ENCODE measurements at places on chromosomes 1 and 21. TPM values are rescaled to one million over a fixed set of nuclear protein-coding genes. Genes with fewer than 3 reads are reported as not detected.

LGR6 gene
- 2.9 TPM for total RNA-seq

DISP3 gene
- 0.12 TPM for total RNA-seq

FCRLB gene
- 0.17 TPM for total RNA-seq

DNA sequence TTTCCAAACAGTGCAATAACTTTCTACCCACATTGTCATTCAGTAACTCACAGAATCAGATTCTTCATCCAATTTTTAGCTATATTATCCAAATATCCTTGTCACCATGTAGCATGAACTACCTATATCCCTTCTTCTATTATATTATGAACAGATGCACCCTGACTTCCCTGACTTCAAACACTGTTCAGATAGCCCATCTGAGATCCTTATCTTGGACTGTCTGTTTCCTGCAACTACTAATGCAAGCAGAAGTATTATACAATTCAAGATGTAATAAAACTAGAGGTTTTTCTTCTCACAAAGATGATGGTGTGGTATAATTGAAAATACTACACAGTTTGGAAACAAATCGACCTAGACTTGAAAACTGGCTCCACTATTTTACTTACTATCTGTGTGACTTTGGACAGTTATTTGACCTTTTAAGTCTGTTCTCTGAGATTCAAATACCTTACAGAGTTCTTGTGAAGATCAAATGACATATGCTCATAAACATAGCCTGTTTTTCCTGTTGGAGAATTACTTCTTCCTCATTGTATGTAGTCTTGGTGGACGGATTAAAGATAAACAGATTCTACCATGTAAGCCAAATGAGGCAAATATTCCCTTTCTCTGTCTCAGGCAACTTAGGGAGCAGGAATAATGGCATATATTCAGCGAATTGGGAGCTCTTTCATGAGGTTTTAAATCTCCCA is 407.9 kb upstream of the ZRANB2 start:
- DNase-seq, result no peak

DNA sequence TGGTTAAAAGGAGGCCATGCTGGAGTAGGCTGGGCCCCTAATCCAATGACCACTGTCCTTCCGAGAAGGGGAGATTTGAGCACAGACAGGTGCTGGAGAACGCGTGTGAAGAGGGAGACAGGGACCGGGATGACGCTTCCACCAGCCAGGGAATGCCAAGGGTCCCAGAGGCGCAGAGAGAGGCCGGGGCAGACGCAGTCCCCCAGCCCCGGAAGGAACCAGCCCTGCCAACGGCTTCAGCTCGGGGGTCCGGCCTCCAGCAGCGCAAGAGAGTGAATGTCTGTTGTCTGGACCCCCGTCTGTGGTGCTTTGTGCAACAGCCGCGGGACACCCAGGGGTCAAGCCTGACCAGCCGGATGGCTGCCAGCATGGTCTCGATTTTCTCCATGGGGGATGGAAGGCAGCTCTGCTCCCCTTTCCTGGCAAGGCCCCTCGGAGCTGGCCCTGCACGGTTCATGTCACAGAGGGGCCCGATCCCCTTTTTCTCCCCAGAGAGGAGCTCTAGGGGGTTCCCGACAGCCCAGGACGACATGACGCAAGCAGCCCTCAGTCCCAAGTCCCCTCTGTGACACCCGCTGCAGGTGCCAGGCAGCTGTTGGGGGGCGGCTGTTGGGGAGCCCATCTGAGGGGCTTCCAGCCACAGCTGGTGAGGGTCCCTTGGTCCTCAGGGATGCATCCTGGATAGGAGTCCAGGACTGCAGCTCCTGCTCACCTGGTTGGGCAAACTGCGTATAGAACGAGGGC is 73.5 kb downstream of the SIK1 start:
- DNase-seq, result no peak

DNA sequence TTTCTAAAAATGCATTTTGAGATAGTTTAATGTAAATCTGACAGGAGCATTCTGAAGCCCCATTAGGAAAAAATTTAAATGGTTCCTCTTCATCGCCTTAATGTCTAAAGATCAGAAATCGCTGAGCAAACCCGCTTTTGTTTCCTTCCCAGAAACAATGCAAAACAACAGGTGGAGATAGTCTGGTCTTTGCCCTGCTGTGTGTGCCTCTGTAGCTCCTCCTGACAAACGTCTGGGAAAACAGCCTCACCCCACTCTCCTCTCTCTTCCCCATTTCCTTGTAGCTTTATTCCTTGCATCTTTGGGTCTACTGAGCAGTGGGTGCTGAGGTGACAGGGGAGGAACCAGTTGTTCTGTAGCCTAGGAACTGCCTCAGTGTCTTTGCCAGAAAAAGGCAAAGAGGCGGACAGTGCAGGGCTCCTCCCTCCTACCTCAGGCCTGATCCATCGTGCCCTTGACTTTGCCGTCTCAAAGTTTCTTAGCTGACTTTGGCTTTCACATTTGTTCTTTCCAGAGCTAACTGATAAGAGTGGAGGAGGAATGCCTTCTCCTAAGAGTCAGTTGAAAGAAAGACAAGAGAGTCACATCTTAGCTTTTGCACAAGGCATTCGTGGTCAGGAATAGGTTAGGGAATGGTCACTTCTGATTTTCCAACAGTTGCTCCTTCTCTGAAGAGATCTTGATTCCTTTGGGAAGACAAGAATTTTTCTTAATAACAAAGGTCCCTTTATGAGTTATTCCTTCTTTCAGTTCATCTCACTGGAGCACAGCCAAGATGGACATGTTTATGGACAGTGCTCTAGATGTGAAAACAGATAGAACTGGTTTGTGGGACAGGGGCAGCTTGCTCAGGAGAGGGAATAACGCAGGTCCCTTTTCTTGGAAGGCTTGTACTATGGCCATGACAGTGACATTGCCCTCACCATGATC is 24.9 kb downstream of the SYT11 start:
- no peak for DNase-seq

GRCh38 chr1:102897557-102897956 is 210.8 kb downstream of the COL11A1 start:
- no peak for DNase-seq

DNA sequence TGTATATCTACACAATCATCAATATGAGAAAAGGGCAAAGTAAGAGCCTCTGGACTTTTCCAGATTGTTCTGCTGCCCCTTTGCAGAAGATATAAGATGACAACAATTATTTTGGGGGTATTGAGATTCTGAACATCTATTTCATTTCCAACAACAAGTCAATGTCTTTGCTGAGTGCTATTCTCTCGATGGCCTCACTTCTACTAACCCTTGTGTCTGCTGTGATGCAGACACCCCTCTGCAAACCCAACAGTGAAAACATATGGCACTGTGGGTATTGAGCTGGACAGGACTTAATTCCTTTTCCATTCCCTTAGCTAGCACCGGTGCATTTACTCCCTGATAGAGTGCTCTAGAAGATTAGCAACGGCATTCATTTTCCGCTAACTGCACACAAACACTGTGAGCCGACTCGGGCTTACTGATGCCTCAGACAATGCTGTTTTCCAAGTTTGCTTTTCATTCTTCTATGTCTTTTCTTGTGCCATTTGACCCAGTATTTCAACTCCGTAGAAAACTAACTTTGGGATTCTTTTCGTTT is 33.4 kb upstream of the SMYD2 start:
- DNase-seq, result no peak

- DNase-seq, result no peak
Measured at GRCh38 chr1:226656601-226657277, 82.3 kb downstream of the ITPKB start.

Data from left ventricle myocardium superior (tissue), 1 donor.